DMS 273 treated with DMSO at 0.1 percent for 48 hours (cell line): ENCODE measurements at places on chromosomes 2 and 18.

- no peak for DNase-seq
Observed at GRCh38 chr2:112156152-112156986, 18.2 kb downstream of the FBLN7 start.

DNA sequence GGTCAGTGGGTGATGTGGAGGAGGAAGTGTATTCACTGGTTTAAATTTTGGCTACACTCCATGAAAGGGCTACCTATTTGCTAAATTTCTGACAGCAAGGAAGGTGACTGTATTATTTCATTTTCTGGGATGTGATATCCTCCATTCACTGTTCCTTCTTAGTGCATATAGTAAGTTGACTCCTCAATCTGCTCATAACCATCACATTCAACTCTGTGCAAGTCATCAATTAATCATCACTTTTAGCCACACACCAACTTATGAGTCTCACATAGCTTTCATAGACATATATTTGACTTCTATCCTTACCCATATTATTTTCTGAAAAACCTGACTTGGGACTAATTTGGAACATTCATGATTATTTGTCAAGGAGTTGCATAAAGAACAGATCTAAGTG, 16.9 kb downstream of the KLHL41 start:
- no peak for DNase-seq

DNA sequence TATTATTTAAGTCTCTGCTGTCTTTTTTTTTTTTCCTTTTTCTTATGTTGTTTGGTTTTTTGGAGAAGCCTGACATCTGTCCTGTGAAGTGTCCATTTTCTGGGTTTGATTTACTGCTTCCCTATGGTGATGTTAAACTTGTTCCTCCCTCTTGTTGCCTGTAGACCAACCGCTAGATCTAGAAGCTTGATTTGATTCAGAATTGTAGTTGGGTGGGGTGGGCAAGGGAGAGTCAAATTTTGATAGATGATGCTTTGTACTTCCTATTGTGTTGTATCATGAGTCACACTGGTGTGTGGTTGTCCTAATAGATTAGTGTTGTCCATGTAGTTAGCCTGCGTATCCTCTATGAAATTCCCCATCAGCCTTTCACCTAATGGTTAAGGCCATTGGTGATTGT, 35.4 kb downstream of the CAB39 start:
- DNase-seq = no peak

DNA sequence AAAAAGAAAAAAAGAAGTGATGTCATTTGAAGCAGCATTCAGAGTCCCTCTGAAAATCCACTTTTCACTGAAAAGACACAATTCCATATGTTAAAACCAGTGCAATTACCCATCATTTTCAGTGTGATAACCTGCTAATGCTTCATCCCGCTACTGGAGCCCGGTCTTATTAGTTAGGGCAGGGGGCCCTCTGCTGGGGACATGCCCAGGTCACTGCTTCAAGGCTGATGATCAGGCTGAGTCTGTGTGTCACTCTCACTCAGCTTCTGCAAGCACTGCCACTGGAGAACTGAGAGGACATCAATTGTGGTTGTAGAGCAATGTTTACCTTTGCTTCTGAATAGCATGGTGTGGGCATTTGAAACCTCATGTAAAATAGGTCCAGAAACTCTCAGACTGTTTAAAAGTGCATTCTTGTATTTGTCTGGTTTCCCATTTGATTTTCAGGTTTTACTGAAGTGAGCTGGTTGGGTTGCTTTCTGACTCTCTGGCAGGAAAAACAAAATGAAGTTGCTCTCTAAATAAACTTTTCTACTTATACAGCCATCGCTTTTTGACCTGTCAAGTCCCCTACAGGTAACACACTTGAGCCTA, 49.2 kb upstream of the NXPH2 start:
- DNase-seq = peak; percentile 8

DNA sequence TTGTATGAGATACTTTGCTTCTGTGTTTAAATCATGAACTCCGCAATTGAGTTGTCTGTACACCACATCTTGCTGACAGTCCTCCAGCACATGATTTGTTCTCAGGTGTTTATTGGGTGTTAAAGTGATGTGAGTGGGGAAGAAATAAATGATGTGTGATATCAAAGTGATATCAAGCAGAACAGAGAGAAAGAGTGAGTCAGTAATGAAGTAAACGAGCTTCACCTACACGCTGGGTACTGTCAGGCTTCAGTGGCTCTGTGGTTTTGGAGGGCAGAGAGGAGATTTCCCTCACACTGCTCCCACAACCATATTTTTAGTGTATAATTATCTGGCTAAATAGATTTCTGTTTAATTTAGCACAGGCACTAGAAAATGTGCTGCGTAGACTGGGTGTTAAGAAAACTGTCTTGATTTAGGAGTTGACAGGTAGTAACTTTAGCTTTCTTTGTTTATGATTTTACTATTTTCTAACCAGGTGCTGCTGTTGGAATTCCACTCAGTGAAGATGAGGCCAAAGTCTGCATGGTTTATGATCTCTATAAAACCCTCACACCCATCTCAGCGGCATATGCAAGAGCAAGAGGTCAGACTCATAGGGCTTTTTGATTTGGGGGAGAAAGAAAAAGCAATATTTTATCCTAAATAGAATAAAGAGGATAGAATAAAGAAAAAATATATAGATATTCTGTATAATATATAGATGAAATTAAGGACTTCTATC, 21.2 kb downstream of the ATIC start:
- no peak for DNase-seq

GRCh38 chr2:217853301-217853881, 149.4 kb downstream of the TNS1 start:
- no peak for DNase-seq

GRCh38 chr2:102112692-102113665, 29.6 kb upstream of the IL1R1 start:
- no peak for DNase-seq

GRCh38 chr2:171811245-171811628, 82.8 kb downstream of the SLC25A12 start:
- peak; percentile 23 for DNase-seq

DNA sequence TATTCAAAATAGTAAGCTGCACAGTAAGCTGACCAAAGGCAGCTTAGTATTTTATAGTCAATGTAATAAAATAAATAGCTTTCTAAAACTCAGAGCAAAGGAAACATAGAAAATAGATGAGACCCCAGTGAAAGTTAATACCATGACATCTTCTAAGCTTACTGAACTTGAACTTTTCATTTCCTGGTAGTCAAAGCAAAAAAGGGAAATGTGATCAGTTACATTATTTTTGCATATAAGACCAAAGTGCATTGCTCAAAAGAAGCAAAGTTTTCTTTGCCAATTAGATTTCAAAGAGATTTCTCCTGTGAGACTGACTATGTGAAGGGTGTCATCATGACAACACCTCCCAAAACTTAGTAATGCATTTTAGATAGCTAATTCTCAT, 70.2 kb downstream of the MYO1B start:
- no peak for DNase-seq

GRCh38 chr18:57353940-57354461, 1.6 kb downstream of the ST8SIA3 start:
- DNase-seq = peak; percentile 5

GRCh38 chr18:6629635-6630140, 99.8 kb upstream of the ARHGAP28 start:
- DNase-seq = no peak

DNA sequence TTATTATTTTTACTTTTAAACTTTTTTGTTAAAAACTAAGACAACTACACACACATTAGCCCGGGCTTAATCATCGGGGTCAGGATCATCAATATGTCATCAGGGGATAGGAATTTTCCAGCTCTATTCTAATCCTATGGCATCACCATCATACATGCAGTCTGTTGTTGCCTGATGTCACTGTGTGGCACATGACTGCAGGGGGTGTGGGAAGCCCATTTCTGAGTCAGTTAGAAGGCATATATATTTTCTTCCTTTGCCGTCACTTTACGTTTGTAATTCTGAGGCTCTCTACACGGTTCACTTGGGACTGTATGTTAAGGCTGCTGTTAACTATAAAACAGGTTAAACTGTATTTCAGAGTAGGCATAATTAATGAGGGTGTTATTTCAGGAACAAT, 144.4 kb upstream of the ITGA6 start:
- DNase-seq = no peak

- DNase-seq = no peak
Observed at GRCh38 chr2:6630209-6630608, 235.5 kb downstream of the CMPK2 start.

- DNase-seq = no peak
Observed at GRCh38 chr18:78939105-78939504, 40.5 kb upstream of the SALL3 start.

GRCh38 chr18:23871410-23871809, 143.1 kb upstream of the TTC39C start:
- no peak for DNase-seq

DNA sequence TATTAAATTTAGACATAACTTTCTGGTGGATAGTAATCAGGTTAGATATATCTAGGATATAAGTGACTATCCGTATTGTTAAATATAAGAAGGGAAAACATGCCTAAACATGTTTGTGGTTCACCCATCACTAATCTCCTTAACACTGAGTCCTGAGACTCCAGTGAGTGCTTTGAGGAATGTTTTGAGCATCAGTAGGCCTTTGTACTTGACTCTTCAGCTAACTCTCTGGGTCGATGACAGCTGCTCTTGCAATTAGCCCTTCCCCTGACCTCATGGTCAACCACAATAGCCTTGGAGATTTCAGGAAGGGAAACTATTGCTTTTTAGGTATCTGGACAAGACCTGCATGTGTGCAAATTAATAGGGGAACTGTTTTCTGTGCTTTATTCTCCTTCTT, 716.8 kb downstream of the EPHA4 start:
- no peak for DNase-seq

DNA sequence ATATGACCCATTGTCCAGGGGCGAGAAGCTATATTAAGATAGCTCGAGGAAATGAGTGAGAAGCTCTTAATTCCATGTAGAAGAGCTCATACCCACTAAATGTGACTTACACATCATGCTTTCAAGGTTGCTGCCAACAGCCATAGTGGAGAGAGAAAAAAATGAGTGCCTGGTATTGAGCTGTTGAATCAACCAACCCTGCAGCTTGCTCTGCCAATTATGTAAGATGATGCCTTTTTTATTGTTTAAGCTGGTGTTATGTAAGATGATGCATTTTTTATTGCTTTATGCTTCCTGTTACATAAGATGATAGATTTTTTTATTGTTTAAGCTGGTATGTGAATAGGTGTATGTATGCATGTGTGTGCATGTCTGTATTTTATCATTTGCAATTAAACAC, 228.2 kb downstream of the CCDC178 start:
- DNase-seq = no peak

GRCh38 chr2:48227617-48228344, 302.2 kb upstream of the STON1 start:
- DNase-seq = no peak

GRCh38 chr2:68832233-68832869, 38.8 kb downstream of the BMP10 start:
- no peak for DNase-seq

DNA sequence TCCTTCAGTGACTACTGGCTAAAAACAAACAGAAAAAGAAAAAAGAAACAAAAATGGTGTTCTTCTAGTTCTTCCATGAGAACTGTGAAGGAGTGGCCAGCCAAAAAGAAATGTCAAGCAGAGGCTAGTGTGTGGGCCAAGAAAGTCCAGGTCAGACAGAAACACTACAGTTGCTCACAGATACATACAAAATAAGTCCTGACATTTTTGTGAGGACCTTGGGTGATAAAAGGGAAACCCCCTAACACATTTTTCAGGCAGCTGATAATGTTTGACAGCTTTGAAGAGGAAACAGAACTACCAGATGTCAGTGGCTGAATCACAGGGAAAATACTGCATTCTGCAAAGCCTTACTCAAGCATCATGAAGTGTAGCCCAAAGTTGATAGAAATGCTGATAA, 28.1 kb downstream of the ARHGAP25 start:
- DNase-seq = no peak

DNA sequence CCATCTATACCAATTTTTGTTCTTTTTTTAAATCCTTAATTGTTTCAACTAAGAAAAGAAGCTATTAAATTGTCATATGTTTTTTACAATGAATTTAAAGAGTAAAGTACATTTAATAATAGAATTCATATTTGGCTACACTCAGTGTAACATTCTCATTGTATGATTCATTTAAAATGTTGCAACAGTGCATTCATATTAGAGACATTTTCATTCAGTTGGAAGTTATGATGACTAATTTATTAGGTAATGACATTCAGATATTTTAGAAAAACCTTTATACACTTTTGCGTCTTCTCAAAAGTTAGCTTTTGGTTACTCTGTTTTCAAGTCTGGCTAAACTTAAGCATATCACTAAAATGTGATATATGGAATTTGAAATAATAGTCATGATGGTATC, 887.5 kb upstream of the NRXN1 start:
- no peak for DNase-seq

GRCh38 chr2:127525691-127526131, 578 bp downstream of the IWS1 start:
- DNase-seq = no peak

- no peak for DNase-seq
Observed at GRCh38 chr18:79056827-79057367, 12.3 kb upstream of the ATP9B start.

GRCh38 chr2:206361407-206362045, 81.8 kb upstream of the ADAM23 start:
- DNase-seq = no peak

- no peak for DNase-seq
Observed at GRCh38 chr2:174145827-174146226, 102.5 kb downstream of the OLA1 start.
